GM03348 (cell line): ENCODE measurements at places on chromosomes 12 and 14.

DNA sequence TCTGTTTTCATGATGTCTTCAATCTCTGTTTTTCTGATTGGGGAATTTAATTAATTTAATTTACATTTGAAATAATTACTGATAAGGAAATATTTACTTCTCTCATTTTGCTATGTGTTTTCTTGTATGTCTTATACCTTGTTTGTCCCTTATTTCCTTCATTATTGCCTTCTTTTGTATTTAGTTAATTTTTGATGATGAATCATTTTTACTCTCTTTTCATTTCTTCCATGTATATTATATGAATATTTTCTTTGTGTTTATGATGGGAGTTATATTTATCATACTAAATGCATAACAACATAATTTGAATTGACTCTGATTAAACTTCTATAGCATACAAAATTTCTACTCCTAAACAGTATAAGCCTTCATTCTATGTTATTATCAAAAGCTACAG, 309.6 kb downstream of the LRFN5 start:
- no peak for DNase-seq

DNA sequence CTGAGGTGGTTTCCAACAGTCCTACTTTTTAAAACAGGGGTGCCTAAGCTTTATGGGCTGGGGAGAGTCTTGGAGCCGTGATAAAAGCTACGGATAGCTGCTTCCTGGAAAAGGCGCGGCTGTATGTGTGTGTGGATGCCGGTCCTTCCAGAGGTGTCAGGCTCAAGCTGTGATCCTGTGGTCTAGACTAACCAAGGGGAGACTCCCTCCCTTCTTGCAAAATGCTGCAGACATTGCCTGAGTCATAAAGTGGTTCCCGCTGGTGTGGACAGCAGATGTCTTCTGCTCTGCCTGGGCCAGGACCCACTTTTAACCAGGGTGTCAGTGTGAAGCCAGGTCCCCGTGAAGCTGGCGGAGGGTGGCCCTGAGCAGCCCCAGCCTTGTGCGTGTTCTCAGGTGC, 37.8 kb downstream of the CCDC92 start:
- DNase-seq, result peak; percentile 65

DNA sequence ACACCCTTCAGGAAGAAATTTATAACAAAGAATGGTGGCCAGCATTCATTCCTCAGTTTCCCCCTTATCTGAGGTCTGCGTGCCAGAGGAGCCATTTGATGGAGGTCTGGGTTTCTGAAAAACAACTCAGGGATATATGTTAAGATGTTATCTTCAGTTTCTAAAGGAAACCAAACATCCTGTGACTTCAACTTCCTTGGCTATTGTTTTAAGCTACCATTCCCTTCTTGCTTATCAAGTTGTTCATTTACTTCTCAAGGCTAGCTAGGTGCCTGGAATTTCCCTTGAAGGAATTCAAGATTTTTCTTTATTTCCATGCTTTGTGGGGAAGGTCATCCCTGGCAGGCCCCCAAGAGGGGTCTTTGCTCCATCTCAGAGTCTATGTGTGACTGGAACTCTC, 27.1 kb upstream of the OXA1L start:
- no peak for DNase-seq

GRCh38 chr12:124347335-124347734, 52.4 kb downstream of the RFLNA start:
- DNase-seq, result no peak

- peak; percentile 66 for DNase-seq
Measured at GRCh38 chr14:24806061-24806678, 172.2 kb upstream of the GZMB start.

DNA sequence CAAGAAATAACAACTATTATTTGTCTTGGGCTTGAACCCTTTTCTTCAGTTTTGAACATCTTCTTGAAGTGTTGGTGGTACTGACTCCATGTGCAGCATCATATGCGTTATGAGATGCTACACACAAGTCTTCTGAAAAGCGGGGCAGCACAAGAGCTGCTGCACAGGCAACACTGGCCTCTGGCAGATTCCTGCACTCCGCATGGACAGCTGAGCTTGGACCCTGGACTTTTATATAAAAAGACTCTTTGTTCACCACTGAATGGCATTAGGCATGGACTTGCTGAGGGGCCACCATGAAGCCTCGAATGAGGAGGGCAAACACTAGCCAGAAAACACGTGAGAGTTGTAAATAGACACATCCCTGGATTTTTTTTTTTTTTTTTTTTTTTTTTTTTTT, 210.8 kb upstream of the NPAS3 start:
- DNase-seq, result no peak

DNA sequence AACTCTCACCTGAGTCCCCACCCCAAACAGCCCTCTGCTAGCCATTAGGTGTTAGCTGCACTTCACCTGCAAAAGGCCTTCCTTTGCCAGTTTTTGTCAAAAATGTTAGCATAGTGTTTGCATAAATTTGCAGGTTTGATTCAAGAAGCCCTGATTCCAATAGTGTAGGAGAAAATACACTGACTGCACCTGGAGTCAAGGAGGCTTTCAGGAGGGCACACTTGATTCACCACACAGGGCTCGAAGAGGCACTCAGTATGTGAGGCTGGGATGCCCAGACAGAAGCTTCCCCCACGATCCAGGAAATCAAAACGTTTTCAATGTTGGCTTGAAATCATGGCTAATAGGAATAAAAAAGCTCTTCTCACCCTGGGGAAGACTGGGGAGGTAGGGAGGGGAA, 40.5 kb upstream of the DDX11 start:
- no peak for DNase-seq
